ENCODE measurements at places on chromosomes 2 and 18. TPM values are rescaled to one million over a fixed set of nuclear protein-coding genes. Genes with fewer than 3 reads are reported as not detected.

RBM43 gene
- total RNA-seq: 2.0 TPM

CABYR gene
- total RNA-seq: 5.9 TPM

HAUS1 gene
- total RNA-seq: 77.1 TPM

CDH2 gene
- total RNA-seq: 1.3 TPM

NT5DC4 gene
- total RNA-seq: not detected

EFEMP1 gene
- 233 TPM for total RNA-seq

ASPRV1 gene
- total RNA-seq: not detected

ARID5A gene
- 5.9 TPM for total RNA-seq

MTCL1 gene
- total RNA-seq: 11.8 TPM

SIGLEC15 gene
- total RNA-seq: 0.07 TPM

RFX8 gene
- total RNA-seq: 0.09 TPM

SKA1 gene
- 6.5 TPM for total RNA-seq
